ENCODE measurements at places on chromosomes 2 and 18.

DNA sequence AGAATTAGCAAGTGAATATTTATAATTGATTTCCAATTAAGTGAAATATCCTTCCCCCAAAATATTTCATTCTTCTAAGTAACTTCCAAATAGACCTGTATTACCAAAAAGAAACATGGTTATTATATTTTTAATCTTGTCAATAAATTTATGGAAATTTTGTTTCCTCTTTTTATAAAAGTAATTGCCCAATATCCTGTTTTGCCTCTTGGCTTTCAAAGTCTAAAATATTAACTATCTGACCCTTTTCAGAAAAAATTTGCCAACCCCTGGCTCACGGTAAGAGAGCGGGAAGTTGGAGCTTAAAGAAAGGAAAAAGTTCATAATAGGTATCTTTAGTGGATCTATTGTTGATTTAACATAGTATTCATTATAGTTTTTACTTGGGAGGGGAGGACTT is 20.4 kb upstream of the SANBR start:
- DNase-seq, result no peak

DNA sequence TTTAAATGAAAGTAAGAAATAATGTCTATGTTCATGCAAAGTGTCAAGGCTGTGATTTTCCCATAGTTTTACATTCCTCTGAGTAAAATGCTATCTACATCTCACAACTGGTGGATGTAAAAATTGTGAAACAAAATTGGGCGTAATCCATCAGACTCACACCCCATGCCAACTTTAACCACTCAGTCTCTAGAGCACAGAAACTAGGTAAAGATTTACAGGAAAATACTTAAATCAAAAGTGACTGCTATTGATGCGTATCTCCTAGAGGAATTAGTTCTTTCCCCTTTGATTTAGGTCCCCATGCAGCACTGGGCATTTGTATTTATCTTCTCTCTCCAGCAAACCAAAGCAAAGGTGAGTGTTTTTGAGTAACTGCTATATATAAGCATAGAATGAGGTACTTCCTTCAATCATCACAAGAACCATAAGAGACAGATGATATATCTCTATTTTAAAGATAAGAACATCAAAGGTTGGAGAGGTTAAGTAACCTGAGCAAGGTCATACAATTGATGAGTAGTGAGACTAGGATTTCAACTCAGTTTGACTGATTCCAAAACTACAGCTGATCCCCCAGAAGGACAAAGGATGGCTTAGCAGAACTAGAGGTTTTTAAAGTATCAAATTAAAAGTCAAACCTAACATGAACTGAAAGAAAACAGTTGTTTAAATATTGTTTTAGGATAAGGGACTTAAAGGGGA is 594.0 kb upstream of the ACVR2A start:
- no peak for DNase-seq

GRCh38 chr2:98478088-98478551 is 33.5 kb downstream of the INPP4A start:
- no peak for DNase-seq

- no peak for DNase-seq
These were observed 230.8 kb downstream of the ATAD2B start for GRCh38 chr2:23695890-23696751.

GRCh38 chr2:39139511-39140237 is 18.8 kb upstream of the SOS1 start:
- peak; percentile 13 for DNase-seq

GRCh38 chr2:20552847-20553246 is 98.1 kb downstream of the HS1BP3 start:
- no peak for DNase-seq

GRCh38 chr2:219631406-219631891 is 4.0 kb downstream of the SLC4A3 start:
- DNase-seq, result no peak

DNA sequence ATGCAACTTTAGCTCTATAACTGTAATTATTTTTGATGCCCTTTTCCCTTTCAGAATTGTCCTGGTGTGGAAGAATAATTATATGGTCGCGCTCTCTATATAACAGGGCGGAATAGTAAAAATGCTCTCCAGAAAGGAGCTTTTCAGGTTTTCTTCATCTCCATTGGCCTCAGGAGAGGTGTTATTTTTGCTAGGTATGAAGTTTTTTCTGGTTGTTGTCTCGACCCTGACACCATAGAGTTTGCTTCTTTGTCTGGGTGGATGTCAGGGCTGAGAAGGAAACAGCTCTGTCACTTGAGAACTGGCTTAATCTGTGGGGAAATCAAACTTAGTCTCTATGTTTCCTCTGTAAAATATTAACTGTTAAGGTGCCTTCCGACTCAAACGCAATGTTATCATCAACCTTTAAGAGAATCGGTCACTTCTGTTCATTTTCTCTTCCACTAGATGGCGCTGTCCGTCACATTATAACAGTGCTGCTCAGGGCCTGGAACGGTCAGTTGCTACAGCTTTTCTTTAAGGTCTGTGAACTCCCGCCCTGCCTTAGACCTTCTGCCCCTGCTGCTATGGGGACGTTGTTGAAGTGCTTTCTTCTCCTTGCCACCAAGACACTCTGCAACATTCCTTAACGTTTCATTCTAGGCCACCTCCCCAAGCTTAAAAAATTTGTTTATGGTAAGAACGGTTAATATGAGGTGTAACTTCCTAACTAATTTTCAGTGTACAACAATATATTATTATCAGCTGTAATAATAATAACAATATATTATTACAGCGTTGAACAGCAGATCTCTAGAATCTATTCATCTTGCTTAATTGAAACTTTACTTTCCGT is 23.8 kb upstream of the SERPINB12 start:
- peak; percentile 76 for DNase-seq

- DNase-seq, result no peak
These were observed 286.8 kb upstream of the RAB12 start for GRCh38 chr18:8322486-8322885.

Data from fibroblast of skin of right quadriceps (primary cell).